ENCODE measurements at places on chromosomes 7 and 10.

GRCh38 chr10:47184724-47185330 is 115.2 kb upstream of the GDF10 start:
- no peak for DNase-seq

GRCh38 chr10:75542906-75543305 is 111.5 kb downstream of the LRMDA start:
- DNase-seq = no peak

- no peak for DNase-seq
Measured at GRCh38 chr7:537911-538634, 18.4 kb upstream of the PDGFA start.

GRCh38 chr10:131841131-131841660 is 59.6 kb upstream of the PPP2R2D start:
- DNase-seq = no peak

- DNase-seq = no peak
Measured at GRCh38 chr10:30850776-30851175, 180.9 kb downstream of the ZNF438 start.

- no peak for DNase-seq
Measured at GRCh38 chr10:22476601-22477321, 131.5 kb downstream of the SPAG6 start.

- no peak for DNase-seq
Measured at GRCh38 chr7:117010375-117011133, 57.3 kb downstream of the ST7 start.

- no peak for DNase-seq
Measured at GRCh38 chr10:100970914-100971811, 1.9 kb downstream of the SEMA4G start.

- DNase-seq = no peak
Measured at GRCh38 chr7:15507171-15507570, 54.6 kb downstream of the AGMO start.

GRCh38 chr10:8245131-8245813 is 190.8 kb downstream of the GATA3 start:
- no peak for DNase-seq

GRCh38 chr7:69992938-69993337 is 394.7 kb downstream of the AUTS2 start:
- no peak for DNase-seq

GRCh38 chr10:48604039-48604990 is 558 bp downstream of the ARHGAP22 start:
- DNase-seq = no peak

DNA sequence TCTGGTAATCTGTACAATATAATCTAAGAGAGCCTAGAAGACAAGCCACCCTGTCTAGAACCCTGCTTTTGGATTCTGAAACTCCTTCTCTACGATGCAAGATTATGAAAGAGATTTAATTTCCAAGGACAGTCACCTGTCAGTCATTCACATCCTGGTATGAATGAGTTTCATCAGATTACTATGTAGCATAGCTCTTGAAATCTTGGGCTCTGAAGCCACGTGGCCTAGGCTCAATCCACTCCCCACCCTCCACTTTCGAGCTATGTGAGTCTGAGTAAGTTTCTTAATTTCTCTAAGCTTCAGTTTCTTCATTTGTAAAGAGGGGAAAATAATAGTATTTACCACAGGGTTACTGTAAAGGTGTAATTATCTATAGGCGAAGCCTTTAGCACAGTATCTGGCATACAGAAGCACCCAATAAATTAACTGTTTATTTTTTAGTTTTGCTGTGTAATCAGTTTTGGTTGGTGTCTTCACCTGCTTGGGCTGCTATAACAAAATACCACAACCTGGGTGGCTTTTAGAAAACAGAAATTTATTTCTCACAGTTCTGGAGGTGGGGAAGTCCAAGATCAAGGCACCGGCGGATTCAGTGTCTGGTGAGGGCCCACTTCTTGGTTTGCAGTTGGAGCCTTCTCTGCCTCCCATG is 71.3 kb downstream of the MYOF start:
- DNase-seq = no peak

- DNase-seq = no peak
Measured at GRCh38 chr7:41097501-41097900, 605.4 kb downstream of the INHBA start.

GRCh38 chr7:89029864-89030263 is 234.3 kb upstream of the TEX47 start:
- DNase-seq = no peak

DNA sequence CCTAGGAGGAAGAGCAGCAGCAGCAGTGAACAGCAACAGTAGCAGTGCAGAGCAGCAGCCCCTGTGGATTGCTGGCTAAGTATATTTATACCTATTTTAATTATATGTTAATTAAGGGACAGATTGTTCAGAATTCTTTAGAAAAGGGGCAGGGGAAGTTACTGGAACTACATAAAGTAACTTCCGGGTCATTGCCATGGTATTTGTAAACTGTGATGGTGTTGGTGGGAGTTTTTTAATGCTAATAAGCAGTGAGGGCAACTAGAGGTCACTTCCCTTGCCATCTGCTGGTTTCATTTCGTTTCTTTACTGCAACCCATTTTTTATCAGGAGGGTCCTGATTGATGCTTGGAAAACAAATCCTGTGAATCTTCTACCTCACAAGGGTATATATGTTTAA is 229.8 kb upstream of the PODXL start:
- no peak for DNase-seq
